ENCODE measurements at places on chromosomes 3 and 15. TPM values are rescaled to one million over a fixed set of nuclear protein-coding genes. Genes with fewer than 3 reads are reported as not detected.

GRCh38 chr3:166270429-166270828, 433.2 kb upstream of the BCHE start:
- DNase-seq, result no peak
- no peaks in the 10 kb centered on the region for H3K4me1 ChIP-seq
- no peaks in the 10 kb centered on the region for H3K27me3 ChIP-seq
- no peak overlapping the region for H3K4me3 ChIP-seq

GRCh38 chr15:55868707-55869106, 124.7 kb downstream of the NEDD4 start:
- no peaks in the 10 kb centered on the region for H3K4me1 ChIP-seq
- H3K4me3 ChIP-seq, result no peak overlapping the region
- H3K27me3 ChIP-seq, result no peaks in the 10 kb centered on the region

The SAMMSON gene
- total RNA-seq, result not detected

The ARGFX gene
- not detected for total RNA-seq

The PIK3CB gene
- 26.4 TPM for total RNA-seq

The NTRK3 gene
- total RNA-seq, result not detected

The CDC25A gene
- not detected for total RNA-seq

DNA sequence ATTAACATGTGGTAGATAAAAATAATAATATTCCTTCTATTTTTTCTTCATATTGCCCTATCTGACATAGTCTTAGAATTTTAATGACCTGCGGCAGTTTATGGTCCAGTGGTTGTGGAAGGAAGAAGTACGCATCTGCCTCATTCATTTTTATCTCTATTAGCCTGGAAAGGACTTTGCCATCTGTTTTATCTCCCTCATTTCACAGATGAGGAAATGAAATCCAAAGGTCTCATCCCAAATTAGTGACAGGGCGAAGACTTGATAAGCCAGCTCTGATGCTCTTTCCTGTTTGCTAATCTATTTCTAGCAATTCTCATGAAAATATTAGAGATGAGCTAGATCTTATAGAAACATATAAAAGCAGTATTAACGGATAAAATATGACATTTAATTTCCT, 113.3 kb downstream of the KLHL25 start:
- H3K4me3 ChIP-seq, result no peak overlapping the region
- no peak overlapping the region for H3K27ac ChIP-seq
- no peak for DNase-seq
- no peaks in the 10 kb centered on the region for H3K27me3 ChIP-seq

The CHRM5 gene
- not detected for total RNA-seq

DNA sequence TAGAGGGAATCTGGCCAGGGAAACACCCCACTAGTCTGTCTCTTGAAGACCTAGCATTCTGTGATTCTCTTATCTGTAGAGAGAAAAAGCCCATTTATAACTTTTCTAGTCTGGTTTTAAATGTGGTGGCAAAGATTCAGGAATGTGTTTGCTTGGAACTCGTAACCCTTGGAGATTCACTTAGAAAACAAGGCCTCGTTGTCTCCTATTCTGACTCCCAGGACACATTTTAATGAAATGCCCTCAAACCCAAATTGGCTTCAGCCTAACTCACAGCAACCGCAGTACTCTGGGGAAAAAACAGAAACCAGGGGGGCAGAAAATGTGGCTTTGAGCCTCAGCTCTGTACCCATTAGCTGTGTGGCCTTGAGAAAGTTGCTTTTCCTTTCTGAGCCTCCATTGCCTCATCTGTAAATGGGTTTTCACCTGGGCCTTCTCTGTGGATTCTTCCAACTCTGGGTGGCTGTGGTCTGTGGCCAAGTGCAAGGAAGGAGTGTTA, 36.5 kb downstream of the RPLP1 start:
- H3K27ac ChIP-seq, result no peak overlapping the region
- H3K4me1 ChIP-seq, result no peaks in the 10 kb centered on the region
- no peaks in the 10 kb centered on the region for H3K27me3 ChIP-seq
- H3K36me3 ChIP-seq, result no peaks in the 10 kb centered on the region
- no peak for DNase-seq

- H3K4me3 ChIP-seq, result no peak overlapping the region
- H3K4me1 ChIP-seq, result no peaks in the 10 kb centered on the region
- no peaks in the 10 kb centered on the region for H3K36me3 ChIP-seq
- peaks cover 2% of the 10 kb centered on the region for H3K27me3 ChIP-seq
Measured at GRCh38 chr15:33159726-33160453, 34.6 kb downstream of the FMN1 start.

The LYZL4 gene
- total RNA-seq, result not detected

DNA sequence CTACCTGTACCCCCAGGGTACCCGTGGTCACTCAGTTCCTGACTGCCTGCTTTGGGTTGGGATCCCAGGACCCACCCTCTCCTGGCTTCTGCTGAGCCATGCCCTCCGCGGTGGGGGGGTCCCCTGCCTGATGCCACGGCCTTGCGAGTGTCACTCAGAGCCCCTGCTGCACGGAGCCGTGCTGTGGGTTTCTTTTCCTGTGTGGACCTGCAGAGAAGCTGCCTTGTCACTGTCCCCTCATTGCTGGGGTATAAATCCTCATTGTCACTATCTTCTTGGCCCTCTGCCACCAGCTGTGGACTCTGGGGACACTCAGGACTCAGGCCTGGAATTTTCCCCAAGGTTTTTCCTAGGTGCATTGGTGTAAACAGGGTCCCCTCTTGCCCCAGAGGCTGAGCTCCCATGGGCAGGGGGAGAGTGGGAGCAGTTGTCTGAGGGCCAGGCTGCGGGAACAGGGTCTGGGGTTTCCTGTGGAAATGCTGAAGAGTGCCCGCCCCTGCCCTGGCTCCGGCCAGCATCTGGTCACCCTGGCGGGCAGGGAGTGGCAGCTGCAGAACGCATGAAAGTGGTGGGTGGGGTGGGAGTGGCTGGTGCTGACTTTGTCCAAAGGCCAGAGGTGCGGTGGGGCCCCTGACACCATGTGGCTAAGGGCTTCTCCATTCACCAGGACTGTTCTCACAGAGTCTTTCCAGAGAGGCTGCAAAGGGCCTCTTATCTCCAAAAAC, 191.7 kb downstream of the GOLGA6L6 start:
- H3K4me1 ChIP-seq, result peaks cover 23% of the 10 kb centered on the region
- H3K36me3 ChIP-seq, result no peaks in the 10 kb centered on the region
- no peaks in the 10 kb centered on the region for H3K27me3 ChIP-seq
- no peak for DNase-seq
